Breast epithelium (tissue), 4 donors: ENCODE measurements at places on chromosomes 16 and 17. TPM values are rescaled to one million over a fixed set of nuclear protein-coding genes. Genes with fewer than 3 reads are reported as not detected.
A peak's percentile ranks its signal among the peaks of the same experiment; 100 is the strongest.

TNFRSF17 gene
- 0.44 TPM for total RNA-seq

ARL5C gene
- total RNA-seq, result not detected

FDXR gene
- 8.8 TPM for total RNA-seq

DNA sequence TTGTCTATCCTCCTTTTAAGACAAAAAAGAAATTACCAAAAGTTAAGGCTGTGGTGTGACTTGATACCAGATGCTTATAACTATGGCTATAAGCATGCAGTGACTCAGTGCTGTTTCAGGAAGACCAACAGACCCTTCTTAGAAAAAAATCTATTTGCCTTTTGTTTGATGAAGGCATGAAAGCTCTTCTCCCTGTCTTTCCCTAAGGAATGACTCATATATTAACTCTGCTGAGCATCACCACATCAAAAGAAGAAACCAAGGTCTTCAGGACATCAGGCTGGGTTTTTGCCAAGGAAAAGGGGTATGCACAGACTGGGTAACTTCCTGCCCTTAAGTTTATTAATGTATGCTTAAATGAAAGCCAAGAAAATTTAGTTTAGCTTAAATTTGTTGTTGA is 47.1 kb downstream of the VMP1 start:
- H3K4me3 ChIP-seq, result peak overlapping the region; percentile 15
- H3K36me3 ChIP-seq, result no peaks in the 10 kb centered on the region
- no peaks in the 10 kb centered on the region for H3K4me1 ChIP-seq
- DNase-seq, result no peak
- H3K27ac ChIP-seq, result peak overlapping the region; percentile 63

DNA sequence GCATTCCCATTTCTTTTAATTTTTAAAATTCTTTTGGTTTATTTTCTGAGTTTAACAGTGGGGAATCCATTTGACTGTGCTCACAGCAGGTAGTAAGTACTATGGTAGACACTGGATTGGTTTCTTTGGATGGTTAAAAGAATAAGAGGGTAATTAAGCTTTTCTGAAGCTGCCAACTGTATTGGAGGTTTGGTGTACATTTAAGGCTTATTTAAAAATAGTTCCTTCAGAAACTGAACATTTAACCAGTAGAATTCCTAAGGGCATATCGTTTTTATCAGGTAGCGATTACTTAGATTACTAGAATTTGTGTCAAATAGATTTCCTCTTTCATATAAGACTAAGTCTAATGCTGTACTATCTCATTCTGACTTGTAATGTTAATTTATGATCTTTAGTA is 162.4 kb downstream of the PPM1E start:
- H3K27ac ChIP-seq, result no peak overlapping the region
- no peaks in the 10 kb centered on the region for H3K27me3 ChIP-seq
- no peaks in the 10 kb centered on the region for H3K36me3 ChIP-seq
- H3K4me3 ChIP-seq, result no peak overlapping the region
- DNase-seq, result no peak
- no peaks in the 10 kb centered on the region for H3K4me1 ChIP-seq

- peaks cover 4% of the 10 kb centered on the region for H3K4me1 ChIP-seq
- H3K4me3 ChIP-seq, result peak overlapping the region; percentile 95
- H3K27ac ChIP-seq, result peak overlapping the region; percentile 91
- H3K27me3 ChIP-seq, result no peaks in the 10 kb centered on the region
Observed at GRCh38 chr16:11915114-11915643, 577 bp downstream of the GSPT1 start.

- H3K27me3 ChIP-seq, result no peaks in the 10 kb centered on the region
- peak overlapping the region; percentile 38 for H3K4me3 ChIP-seq
- H3K36me3 ChIP-seq, result no peaks in the 10 kb centered on the region
- peak overlapping the region; percentile 44 for H3K27ac ChIP-seq
- no peak for DNase-seq
- H3K4me1 ChIP-seq, result no peaks in the 10 kb centered on the region
Observed at GRCh38 chr16:4019371-4019791, 96.9 kb downstream of the ADCY9 start.

GRCh38 chr17:39867880-39868553 is at the start of gene ZPBP2:
ZPBP2 (plus strand) TSS chr17:39868202; CDS start chr17:39868355, 153 bp downstream.
- no peaks in the 10 kb centered on the region for H3K27me3 ChIP-seq
- H3K27ac ChIP-seq, result no peak within 1 kb of the TSS
- H3K4me3 ChIP-seq, result no peak within 1 kb of the TSS
- no peaks in the 10 kb centered on the region for H3K36me3 ChIP-seq

- no peaks in the 10 kb centered on the region for H3K4me1 ChIP-seq
- H3K4me3 ChIP-seq, result peak overlapping the region; percentile 13
- no peak overlapping the region for H3K27ac ChIP-seq
- H3K27me3 ChIP-seq, result peaks cover 4% of the 10 kb centered on the region
Observed at GRCh38 chr17:8062435-8062806, 23.6 kb downstream of the ALOX15B start.

DNA sequence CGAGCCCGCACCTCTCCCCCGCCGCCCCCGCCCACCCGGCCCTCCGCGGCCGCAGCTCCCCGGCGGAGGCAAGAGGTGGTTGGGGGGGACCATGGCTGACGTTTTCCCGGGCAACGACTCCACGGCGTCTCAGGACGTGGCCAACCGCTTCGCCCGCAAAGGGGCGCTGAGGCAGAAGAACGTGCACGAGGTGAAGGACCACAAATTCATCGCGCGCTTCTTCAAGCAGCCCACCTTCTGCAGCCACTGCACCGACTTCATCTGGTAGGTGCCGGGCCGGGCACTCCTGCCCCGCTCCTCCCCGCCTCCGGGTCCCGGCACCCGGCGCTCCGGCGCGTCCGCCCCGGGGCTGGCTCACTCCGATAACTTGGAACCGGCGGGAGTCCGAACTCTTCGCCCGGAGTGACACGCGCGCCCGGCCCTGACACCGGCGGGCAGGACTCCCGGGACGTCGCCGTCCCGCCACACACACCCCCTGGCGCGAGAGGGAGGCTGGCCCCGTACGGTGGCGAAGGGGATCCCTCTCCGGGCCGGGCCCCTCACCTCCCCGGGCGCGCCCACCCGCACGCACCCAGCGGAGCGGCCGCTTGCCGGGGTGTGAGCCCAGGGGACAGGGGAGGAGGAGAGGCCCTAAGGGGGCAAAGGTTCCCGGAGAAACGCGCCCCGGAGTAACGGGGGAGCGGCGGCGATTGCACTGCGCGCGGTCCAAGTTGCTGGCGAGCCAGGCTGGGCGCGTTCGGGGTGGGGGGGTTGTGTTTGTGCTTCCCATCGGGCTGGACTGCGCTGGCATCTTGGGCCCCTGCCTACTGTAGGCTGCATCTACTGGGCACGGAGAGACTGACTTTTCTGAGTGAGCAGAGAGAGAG is 581 bp downstream of the PRKCA start:
- peak overlapping the region; percentile 87 for H3K27ac ChIP-seq
- DNase-seq, result peak; percentile 57
- no peaks in the 10 kb centered on the region for H3K4me1 ChIP-seq
- H3K36me3 ChIP-seq, result no peaks in the 10 kb centered on the region
- no peaks in the 10 kb centered on the region for H3K27me3 ChIP-seq

DNA sequence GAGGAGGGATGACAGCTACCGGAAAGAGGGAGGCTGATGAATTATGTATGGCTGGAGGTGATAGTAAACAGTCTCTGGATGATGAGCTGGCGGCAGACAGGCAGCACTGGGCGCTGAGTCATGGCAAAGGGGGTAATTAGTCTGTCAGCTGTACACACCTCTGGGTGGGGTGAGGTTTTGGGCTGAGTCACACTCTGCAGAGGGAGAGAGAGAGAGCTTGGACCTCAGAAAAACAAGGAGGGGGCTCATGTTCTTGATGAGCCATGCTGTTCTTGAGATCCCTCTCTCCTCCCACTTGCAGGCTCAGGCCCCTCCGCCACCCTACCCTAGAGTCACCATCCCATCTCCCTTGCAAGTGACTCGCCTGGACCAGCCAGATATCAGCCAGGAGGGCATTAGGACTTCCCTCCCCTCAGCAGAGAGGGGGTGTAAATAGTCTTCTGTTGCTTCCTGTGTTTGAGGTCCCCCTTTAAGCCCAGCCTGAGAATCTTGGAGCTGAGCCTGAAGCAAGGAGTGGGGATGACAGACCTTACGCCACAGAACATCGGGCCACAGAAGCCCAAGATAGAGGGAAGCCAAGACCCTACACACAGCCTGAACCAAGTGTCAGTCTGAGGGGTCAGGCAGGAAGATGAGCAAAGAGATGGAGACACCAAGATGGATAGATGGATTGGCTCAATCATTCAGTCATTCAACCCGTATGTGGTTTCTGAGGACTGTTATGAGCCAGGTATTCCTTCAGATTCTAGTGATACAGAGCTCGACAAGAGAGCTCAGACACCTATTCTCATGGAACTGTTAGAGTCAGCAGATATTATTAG is 383.2 kb upstream of the CCL2 start:
- no peaks in the 10 kb centered on the region for H3K36me3 ChIP-seq
- H3K27me3 ChIP-seq, result peaks cover 31% of the 10 kb centered on the region
- no peak for DNase-seq
- H3K27ac ChIP-seq, result no peak overlapping the region
- H3K4me1 ChIP-seq, result no peaks in the 10 kb centered on the region

GRCh38 chr17:82963104-82963950 is 116.1 kb upstream of the METRNL start:
- H3K4me3 ChIP-seq, result no peak overlapping the region
- H3K36me3 ChIP-seq, result no peaks in the 10 kb centered on the region

- no peak for DNase-seq
- peaks cover 2% of the 10 kb centered on the region for H3K4me1 ChIP-seq
- H3K36me3 ChIP-seq, result peaks cover 12% of the 10 kb centered on the region
- no peaks in the 10 kb centered on the region for H3K27me3 ChIP-seq
- peak overlapping the region; percentile 60 for H3K4me3 ChIP-seq
Observed at GRCh38 chr17:7588553-7589203, 1.2 kb downstream of the SOX15 start.

- peaks cover 13% of the 10 kb centered on the region for H3K4me1 ChIP-seq
- H3K4me3 ChIP-seq, result no peak overlapping the region
- peak overlapping the region; percentile 58 for H3K27ac ChIP-seq
- no peaks in the 10 kb centered on the region for H3K27me3 ChIP-seq
- no peak for DNase-seq
Observed at GRCh38 chr17:75501378-75502071, 13.8 kb downstream of the CASKIN2 start.

DNA sequence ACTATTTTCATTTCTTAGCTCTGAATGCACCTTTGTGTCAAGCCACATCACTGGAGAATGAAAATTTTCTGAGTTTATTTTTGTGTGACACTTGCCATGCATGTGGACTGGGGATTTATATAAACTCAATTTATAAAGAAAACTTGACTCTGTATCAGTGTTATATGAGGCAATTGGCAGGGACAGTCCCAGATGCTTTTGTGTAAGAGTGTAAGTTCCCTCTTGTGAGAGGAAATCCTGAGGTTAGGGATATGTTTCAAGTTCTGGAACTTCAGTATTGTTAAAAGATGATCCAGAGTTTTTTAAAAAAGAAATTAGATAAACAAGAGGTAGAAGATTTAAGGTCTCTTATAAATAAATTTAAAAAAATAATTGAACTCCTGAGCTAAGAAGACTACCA is 10.9 kb upstream of the CCL8 start:
- no peaks in the 10 kb centered on the region for H3K4me1 ChIP-seq
- no peak for DNase-seq
- H3K27ac ChIP-seq, result no peak overlapping the region
- H3K36me3 ChIP-seq, result no peaks in the 10 kb centered on the region
- no peaks in the 10 kb centered on the region for H3K27me3 ChIP-seq

GRCh38 chr17:74213861-74214391 is 555 bp downstream of the TTYH2 start:
- H3K27ac ChIP-seq, result peak overlapping the region; percentile 70
- peaks cover 4% of the 10 kb centered on the region for H3K4me1 ChIP-seq
- DNase-seq, result no peak
- H3K27me3 ChIP-seq, result no peaks in the 10 kb centered on the region
- peak overlapping the region; percentile 45 for H3K4me3 ChIP-seq
- no peaks in the 10 kb centered on the region for H3K36me3 ChIP-seq

GRCh38 chr16:1950559-1950958 is 3.9 kb downstream of the RPL3L start:
- H3K27ac ChIP-seq, result no peak overlapping the region
- H3K4me3 ChIP-seq, result no peak overlapping the region
- no peaks in the 10 kb centered on the region for H3K4me1 ChIP-seq
- H3K27me3 ChIP-seq, result no peaks in the 10 kb centered on the region
- no peaks in the 10 kb centered on the region for H3K36me3 ChIP-seq

- DNase-seq, result no peak
- no peaks in the 10 kb centered on the region for H3K27me3 ChIP-seq
- no peak overlapping the region for H3K4me3 ChIP-seq
- no peaks in the 10 kb centered on the region for H3K4me1 ChIP-seq
- H3K27ac ChIP-seq, result peak overlapping the region; percentile 50
Observed at GRCh38 chr16:4212934-4213296, 29.0 kb downstream of the SRL start.

DNA sequence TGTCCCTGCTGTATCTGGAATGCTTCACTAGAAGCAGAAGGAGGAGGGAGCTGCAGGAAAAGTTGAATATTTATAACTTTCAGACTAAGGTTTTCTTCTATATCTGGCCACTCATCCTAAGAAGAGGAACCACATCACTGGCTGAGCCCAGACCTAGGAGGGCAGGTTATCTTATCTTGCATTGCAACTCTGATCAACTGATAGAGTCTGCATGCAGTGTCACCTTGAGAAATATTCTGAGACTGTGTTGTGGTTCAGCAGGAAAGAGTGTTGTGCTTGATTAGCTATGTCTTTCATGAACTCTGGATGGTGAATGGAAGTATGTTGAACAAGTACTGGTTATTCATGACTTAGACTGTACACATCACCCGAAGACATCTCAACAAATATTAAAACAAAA is 460.0 kb downstream of the TOX3 start:
- no peak for DNase-seq
- no peak overlapping the region for H3K4me3 ChIP-seq
- H3K36me3 ChIP-seq, result no peaks in the 10 kb centered on the region
- no peaks in the 10 kb centered on the region for H3K4me1 ChIP-seq
- no peaks in the 10 kb centered on the region for H3K27me3 ChIP-seq
- H3K27ac ChIP-seq, result no peak overlapping the region

DNA sequence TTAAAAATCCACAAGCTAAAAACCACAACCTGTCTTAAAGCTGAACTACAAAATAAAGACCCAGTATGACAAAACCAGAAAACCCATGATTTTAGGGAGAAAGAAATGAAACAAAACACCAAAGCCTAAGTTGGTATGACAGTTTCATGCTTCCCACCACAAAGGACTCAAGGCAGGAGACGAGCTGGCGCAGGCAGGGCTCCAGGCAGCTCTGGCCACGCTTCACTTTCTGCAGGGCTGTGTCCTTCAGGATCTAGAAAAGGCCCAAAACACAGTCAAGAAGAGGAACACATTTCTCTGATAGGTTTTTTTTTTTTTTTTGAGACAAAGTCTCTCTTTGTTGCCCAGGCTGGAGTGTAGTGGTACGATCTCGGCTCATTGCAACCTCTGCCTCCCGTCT is 75.3 kb downstream of the WDR59 start:
- no peak for DNase-seq
- no peak overlapping the region for H3K4me3 ChIP-seq
- no peak overlapping the region for H3K27ac ChIP-seq
- H3K27me3 ChIP-seq, result no peaks in the 10 kb centered on the region
